Activated naive CD4-positive, alpha-beta T cell (primary cell): ENCODE measurements at places on chromosomes 1 and 21.

DNA sequence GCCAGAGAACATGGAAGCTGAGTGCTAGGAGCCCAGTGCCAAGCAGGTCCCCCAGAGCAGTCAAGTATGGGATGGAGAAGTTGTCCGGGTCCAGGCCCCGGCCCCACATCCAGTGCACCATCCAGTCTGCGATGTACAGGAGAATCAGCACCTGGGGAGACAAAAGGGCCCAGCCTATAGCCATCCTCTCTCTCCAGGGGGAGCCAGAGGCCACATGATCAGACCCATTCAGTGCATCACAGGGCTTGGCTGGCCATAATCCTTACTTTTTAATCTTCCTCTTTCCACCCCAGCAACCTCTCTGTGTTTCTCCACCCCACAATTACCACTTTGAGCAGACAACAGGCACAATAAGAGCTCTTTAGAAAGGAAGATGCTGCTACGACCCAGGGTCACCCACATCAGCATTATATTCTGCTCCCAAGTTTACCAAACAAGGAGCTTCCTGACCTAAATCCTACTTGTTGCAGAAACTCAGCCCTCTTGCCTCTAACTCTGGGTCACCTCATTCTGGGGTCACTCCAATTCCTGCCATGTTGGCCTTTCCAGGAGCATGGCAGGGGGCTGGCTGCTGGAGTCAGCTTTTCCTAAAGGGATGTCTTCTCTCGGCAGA lies 16.4 kb upstream of the RAB29 start:
- DNase-seq, result peak; percentile 30

DNA sequence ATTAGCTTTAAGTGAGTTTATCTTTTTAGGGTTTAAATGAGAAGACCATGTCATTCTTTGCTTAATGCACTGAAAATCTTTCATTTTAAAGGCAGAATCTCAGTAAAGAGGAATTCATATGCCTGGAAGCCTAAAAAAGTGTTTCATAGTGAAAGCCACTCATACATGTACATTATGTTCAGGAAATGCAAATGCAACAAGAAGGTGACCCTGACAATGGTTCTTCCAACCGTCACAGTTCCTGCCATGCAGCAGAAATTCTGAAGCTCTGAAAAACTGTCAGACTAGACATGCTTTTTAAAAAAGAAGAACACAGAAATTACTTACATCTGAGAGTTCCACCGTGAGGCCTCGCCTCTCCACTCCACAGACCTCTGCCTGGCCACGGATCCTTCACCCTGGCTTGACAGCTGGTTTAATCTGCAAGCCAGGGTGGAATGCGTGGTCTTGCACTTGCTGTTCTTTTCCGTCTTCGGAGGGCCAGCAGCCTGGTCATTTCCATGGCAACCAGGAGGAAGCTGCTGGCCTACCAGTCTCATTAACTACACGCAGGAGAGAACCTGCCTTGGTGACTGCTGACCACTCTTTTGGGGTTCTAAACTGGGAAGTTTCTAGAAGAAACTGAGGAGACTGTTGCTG lies 41.8 kb upstream of the PAXBP1 start:
- no peak for DNase-seq

DNA sequence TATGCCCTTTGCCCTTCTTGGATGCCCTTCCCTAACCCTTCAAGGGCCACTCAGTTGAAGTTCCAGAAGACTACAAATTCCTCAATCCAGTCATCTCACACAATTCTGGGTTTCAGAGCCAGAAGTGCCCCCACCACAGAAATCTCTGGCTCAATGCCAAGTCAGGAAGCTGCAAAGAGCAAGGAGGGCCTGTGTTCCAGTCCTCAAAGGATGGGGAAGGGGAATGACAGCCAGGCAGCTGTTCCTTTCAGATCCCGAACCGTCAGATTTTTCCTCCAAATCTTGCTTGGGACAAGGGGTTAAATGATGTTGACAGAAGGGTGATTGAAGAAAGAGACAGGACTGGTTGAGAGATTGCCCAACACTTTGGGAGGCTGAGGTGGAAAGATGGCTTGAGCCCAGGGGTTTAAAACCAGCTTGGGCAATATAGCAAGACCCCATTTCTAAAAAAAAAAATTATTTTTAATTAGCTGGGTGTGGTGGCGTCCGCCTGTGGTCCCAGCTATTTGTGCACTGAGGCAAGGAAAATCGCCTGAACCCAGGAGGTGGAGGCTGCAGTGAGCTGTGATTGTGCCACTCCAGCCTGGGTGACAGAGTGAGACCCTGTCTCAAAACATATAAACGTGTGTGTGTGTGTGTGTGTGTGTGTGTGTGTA lies 716 bp upstream of the HPDL start:
- DNase-seq, result no peak

- no peak for DNase-seq
Measured at GRCh38 chr1:156389311-156389710, 20.3 kb downstream of the RHBG start.

GRCh38 chr1:111552587-111552986 lies 49.2 kb upstream of the ADORA3 start:
- DNase-seq, result no peak

GRCh38 chr1:246121533-246121932 lies 385.5 kb downstream of the SMYD3 start:
- no peak for DNase-seq

DNA sequence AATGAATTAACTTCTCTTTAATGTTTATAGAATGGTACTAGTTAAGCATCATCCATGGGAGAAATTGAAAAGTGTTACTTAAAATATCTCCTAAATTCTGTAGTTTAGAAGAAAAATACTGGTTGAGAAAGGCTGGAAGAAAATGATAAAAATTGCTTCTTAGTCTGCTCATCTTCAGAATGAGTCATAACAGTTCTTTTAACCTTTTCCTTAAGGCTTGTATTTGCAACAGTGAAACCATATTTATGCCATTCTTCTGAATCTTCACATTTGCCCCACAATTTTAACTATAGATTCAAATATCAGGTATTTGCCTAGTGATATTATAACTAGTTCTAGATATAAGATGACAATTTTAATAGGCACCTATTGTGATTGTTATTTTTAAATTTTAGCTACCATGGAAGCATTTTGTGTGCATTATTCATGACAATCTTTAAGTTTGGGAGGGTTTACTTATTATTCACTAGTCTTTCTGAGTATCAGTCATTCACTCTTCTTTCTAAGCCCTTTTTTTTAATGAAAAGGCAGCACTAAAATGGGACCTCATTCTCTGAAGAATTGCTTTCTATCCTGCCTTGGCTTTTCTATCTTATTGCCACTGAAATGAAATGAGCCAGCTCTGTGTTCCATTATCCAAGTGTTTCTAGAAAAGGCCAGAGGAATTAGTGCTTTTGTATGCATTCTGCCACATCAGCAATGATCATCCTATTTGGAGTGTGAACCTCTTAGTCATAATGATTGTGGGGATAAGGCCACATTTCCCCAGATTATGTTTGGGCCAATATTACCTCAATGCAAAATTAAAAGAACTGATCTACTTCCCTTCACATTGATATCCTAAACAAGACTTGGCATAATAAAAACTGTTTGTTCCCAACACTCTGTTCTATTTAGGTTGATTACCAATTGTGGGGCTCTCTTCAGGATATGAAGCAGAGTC lies 58.4 kb downstream of the SAMSN1 start:
- no peak for DNase-seq

- DNase-seq, result no peak
Measured at GRCh38 chr21:45880097-45881068, 101.2 kb upstream of the COL6A1 start.

DNA sequence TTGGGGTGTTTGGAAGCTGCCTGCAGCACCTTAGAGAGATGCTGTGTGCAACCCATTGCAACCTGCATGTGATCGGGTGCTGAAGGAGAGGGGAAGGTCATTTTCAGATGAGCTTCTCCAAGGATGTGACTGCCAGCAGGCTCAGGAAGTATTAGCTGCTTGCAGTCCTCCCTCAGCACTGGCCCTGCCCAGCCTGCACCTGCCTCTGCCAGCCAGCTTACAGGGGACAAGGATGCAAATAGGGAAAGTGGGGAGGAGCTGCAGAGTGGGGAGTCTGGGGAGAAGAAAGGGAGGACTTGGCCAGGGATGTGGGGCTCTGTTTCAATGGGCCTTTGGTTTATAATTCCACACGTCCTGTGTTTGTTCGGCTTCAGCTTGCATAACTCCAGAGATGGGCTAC lies 254.5 kb downstream of the RRAGC start:
- no peak for DNase-seq

- no peak for DNase-seq
Measured at GRCh38 chr1:168766568-168766967, 37.6 kb upstream of the DPT start.

GRCh38 chr1:57411262-57411661 lies 12.6 kb downstream of the DAB1 start:
- DNase-seq, result no peak

- no peak for DNase-seq
Measured at GRCh38 chr1:196887515-196888239, at the start of gene CFHR4. Gene CFHR4 (plus strand): TSS chr1:196888052. CDS start chr1:196888151, 99 bp downstream.

DNA sequence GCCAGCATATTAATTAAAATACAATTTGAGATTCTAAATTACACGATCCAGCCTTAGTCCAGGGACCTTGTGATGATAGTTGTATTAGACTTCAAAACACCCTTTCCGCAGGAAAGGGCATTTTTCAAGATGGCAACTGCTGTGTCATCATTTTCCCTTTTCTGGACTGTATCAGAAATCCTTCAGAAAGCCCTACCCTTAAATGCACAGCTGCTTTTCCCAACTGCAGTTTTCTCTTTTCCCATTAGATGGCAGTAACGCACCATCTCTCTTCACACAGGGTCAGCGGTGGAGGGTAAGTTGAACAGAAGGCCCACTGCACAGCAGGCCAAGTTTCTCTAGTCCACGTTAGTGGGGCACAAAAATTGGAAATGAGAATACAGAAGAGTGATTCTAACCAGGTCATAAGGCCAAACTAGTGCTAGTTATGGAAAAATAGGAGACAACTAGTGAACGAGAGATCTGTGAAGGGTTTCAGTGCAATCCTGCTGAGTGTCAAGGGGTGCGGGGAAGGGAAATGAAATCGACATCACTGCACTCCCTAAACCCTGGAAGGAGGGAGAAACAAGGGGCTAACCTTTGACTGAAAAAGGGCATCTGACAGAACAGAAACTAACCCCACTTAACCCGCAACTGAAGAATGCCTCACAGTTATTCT lies 22.1 kb upstream of the TDRD10 start:
- DNase-seq, result peak; percentile 11

DNA sequence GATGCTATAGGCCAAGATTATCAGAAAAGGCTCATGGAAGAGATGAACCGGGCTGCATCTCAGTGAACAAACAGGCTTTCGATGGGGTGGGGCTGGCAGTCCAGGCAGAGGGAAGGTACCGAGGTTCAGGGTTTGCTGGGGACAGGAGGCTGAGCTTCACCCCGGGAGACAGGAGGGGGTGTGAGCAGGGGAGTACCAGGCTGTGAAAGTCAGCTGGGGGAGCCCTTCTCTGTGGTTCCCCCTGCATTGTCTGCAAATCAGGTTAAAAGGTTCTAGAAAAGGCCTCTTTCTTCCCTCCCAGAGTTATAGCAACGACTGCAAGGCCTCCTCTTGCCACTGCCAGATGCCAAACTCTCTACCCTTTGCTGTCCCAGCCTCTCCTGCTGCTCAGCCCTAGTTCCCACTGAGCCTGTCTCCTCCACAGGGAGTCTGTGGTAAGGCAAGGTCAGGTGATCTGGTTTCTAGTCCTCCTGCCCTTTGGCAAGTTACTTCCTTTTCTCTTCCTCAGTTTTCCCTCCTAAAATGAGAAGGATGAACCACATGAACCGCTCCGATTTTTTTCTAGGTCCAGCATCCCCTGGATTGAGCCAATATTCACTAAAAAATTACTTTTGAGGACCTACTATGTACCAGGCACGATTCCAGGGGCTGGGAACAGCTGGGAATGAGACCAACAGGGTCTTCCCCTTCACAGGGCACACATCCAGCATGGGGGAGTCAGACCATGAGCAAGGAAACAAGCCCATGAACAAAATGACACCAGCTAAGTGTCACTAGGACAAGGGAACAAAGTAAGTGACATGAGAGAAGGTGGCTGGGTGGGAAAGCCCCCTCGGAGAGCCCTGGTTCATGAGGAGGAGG lies 7.2 kb downstream of the LAD1 start:
- DNase-seq, result no peak

DNA sequence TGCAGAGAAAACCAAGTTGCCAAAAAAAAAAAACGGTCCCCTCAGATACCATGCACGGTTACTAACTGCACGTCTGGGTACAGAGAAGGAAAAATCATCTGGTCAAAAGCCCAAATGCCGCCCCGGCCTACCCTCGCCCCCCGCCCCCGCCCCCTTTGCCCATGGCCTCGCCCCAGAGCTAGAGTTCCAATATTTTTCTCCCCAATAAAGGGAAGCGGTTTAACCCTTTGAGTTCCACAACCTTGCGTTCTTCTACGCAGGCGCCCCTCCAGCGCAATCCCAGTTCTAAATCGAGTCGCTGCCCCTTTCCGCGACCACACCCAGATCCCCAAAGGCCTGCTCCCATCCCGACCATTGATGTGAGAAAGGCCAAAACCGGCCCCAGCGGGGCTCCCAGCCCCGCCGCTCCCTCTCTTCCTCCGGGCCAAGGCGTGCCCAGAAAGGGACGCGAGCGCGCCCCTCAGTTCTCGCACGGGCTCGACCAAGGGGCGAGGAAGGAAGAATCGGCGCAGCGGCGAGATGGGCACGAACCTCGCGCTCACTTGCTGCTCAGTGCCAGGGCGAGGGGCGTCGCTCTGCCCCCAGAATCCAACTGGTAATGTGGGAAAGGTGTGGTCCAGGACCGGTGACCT lies 797 bp downstream of the WDR47 start:
- no peak for DNase-seq
